Type B pancreatic cell (in vitro differentiated cells): ENCODE measurements at places on chromosomes 7 and 10. TPM values are rescaled to one million over a fixed set of nuclear protein-coding genes. Genes with fewer than 3 reads are reported as not detected.

The CHN2 gene
- 19.7 and 34.0 TPM in 2 replicates for total RNA-seq

- DNase-seq, result no peak
These were observed 759 bp upstream of the ELAPOR2 start for GRCh38 chr7:87060288-87060537.

The SPDYE17 gene
- not detected in 2 replicates for total RNA-seq

The HOXA9 gene
- 0.67 and 4.1 TPM in 2 replicates for total RNA-seq

DNA sequence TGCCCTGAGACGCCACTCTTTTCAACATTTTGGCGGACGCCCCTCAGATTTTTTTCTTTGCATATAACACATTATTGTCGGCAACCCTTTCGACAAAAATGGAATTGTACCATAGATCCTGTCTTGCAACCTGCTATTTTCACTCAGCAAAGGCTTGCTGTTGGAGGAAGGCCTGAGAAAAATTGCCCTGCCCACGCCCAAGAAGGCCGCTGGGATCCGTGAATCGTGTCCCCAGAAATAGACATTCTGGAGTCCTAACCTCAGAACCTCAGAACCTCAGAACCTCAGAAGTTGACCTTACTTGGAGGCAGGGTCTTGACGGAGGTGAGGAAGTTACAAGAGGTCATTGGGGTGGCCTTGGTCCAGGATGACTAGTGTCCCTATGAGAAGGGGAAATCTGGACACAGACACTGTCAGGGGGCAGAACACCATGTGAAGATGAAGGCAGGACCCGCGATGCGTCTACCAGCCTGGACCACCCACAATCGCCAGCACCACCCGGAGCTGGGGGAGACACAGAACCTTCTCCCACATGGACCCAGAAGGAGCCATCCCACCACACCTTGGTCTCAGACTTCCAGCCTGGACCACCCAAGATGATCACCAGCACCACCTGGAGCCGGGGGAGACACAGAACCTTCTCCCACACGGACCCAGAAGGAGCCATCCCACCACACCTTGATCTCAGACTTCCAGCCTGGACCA, 19.1 kb upstream of the DNAAF5 start:
- no peak for DNase-seq

- no peak for DNase-seq
These were observed 245.0 kb upstream of the SORCS1 start for GRCh38 chr10:107409522-107409921.

DNA sequence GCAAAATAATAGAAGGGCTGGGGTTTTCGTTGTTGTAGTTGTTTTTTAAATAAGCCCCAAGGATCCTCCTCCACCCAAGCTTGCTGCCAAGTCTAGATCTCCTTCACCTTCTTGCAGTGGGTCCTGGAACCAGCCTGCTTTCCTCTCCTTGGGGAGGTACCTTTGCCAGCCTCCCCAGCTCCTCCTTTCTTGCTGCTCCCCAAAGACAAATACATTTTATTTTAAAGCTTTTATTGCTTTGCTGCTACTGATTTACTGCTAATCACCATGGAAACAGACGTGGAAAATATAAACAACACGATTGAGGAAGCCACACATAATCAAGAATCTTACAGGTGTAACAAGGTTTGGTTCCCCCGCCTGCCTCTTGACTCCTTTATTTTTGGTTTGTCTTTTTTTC, 17.4 kb upstream of the SLF2 start:
- DNase-seq, result peak; percentile 22
